H1 (cell line): ENCODE measurements at places on chromosomes 2 and 18. TPM values are rescaled to one million over a fixed set of nuclear protein-coding genes. Genes with fewer than 3 reads are reported as not detected.

DNA sequence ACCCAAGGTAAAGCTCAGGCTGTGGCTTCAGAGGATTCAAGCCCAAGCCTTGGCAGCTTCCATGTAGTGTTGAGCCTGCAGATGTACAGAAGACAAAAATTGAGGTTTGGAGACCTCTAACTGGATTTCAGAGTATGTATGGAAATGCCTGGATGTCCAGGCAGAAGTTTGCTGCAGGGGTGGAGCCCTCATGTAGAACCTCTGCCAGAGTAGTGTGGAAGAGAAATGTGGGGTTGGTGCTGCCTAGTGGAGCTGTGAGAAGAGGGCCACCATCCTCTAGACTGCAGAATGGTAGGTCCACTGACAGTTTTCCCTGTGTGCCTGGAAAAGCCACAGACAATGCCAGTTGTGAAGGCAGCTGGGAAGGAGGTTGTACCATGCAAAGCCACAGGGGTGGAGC is 239.9 kb downstream of the SPAG16 start:
- no peak for DNase-seq

GRCh38 chr18:70622622-70623419 is 334.0 kb downstream of the SOCS6 start:
- DNase-seq = no peak

Gene NYAP2
- not detected in 2 replicates for total RNA-seq

Gene PLB1
- total RNA-seq = 0.15 and 0.20 TPM in 2 replicates

Gene CRYGC
- not detected in 2 replicates for total RNA-seq

GRCh38 chr18:35106845-35107148 is 65.6 kb downstream of the MAPRE2 start:
- no peak for DNase-seq

- DNase-seq = no peak
Observed at GRCh38 chr18:13628211-13628610, 98.1 kb downstream of the FAM210A start.

DNA sequence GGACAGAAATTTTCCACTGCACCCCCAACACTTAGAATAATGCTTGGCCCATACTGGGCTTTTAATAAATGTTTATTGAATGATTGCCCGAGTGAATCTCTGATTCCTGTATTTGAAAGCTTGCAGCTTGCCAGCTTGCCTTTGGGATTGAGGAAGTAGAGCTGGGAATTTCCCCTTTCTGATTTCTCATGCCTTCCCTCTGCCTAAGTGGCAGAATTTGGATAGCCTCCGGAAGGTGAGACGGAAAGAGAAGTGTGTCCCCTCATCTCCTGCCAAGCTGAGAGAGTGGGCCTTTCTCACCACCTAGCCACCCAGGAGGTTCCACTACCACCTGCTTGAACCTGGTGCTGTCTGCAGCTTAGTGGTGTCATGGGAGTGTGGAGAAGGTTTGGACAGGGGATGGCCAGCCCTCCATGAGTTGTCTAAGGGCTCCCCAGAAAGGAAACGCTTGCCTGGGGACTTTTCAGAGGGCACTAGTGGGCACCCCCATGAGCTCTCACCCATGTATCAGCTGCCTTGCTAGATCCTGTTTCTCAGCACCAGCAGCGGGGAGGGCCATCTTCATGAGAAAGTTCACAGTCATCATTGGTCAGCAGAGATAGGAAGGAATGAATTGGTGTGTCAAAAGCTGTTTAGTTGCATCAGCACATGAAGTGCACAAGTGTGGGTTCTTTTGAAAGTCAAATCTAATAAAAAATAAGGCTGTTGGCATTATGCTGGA is 8.6 kb upstream of the NCOA1 start:
- no peak for DNase-seq

GRCh38 chr18:75128051-75128605 is 80.8 kb downstream of the PTGR3 start:
- DNase-seq = peak; percentile 17

Gene FBXO48
- 1.1 TPM in 2 replicates for total RNA-seq

DNA sequence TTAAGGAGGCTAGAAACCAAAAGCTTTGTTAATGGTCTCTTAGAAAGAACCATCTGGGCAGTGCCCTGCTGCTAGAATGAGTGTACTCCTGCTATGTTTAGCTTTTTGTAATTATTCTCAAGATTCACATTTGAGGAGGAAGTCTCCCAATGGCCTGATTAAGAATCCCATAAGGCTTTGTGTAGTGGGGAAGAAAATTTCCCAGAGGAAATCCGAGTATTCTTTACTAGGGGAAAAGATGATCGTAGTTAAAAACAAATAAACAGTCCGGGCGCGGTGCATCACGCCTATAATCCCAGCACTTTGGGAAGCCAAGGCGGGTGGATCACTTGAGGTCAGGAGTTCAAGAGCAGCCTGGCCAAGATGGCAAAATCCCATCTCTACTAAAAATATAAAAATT is 117.9 kb downstream of the PTRHD1 start:
- no peak for DNase-seq

DNA sequence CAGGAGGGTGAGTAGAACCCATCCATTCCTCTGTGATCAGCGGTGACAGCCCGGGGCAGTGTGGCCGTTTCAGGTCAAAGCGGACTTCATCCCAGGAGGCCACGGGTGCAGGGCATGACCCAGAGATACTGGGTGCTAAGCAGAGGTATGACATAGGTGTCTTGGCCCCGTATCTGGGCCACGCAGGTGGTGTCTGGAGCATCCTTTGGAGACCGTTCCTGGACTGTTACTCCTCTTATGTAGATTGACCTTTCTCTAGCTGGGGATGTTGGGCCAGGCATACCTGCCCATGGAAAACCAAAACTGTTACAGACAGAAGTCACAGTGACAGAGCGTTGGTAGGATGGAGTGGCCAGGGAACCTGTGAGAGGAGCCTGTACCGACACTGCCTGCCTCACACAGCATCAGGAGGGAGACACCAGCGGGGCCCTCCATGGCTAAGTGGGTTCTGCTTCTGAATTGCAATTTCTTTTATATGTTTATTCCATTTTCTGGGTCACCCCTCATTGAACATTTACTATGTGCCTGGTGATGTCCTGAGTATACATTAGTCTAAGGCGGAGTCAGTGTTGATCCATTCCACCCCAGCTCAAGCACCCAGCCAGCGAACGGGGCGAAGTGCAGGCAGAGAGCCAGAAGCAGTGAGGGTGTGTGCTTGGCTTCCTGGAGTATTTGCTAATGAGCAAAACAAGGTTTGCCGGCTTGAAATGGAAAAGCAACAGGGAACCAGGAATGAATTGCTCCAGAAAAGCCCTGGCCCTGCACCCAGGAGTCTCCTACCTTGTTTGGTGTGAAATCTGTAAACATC is 141.7 kb downstream of the SH3RF3 start:
- no peak for DNase-seq

GRCh38 chr2:102417946-102418345 is 5.0 kb upstream of the IL18RAP start:
- no peak for DNase-seq

Gene REG3G
- total RNA-seq = not detected in 2 replicates

DNA sequence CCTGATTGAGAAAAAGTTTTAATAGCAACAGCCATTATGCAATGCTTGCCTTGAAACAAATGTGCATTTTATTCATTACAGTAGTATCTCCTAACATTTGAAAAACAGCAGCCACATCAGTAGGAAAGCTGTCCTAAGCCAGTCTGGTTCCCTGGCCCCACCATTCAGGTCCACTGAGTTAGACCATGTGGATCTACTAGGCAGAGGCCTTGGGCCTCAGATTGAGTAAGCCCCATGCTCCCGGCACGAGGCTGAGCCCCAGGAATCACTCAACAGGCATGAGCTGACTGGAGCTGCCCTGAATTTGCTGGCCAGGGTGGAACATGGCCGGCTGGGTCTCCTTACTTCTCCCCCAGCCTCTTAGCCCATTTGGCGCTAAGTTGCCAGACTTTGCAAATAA is 103.4 kb downstream of the ZFP36L2 start:
- DNase-seq = no peak

GRCh38 chr2:216780843-216781242 is 79.0 kb downstream of the TNP1 start:
- DNase-seq = no peak
